NCI-H510A (cell line): ENCODE measurements at places on chromosomes 1 and 21.

GRCh38 chr1:204031098-204031710 is 41.7 kb upstream of the SOX13 start:
- DNase-seq, result no peak

DNA sequence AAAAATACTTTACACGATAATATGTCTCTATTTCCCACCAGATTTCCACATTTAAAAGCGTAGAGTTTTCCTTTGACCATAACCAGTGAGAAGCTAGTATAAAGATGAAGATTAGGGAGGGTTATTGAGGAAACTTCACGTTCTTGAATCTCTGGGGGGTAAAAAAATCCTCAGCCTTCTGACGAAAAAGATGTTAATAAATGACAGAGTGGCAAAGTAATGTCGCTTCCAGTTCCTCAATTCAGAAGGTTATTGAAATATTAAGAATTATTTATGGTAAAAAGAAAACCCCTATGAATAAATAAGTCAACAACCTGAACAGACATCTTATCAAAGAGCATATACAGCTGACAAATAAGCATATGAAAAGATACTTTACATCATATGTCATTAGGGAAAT is 241.0 kb downstream of the GPATCH2 start:
- no peak for DNase-seq

DNA sequence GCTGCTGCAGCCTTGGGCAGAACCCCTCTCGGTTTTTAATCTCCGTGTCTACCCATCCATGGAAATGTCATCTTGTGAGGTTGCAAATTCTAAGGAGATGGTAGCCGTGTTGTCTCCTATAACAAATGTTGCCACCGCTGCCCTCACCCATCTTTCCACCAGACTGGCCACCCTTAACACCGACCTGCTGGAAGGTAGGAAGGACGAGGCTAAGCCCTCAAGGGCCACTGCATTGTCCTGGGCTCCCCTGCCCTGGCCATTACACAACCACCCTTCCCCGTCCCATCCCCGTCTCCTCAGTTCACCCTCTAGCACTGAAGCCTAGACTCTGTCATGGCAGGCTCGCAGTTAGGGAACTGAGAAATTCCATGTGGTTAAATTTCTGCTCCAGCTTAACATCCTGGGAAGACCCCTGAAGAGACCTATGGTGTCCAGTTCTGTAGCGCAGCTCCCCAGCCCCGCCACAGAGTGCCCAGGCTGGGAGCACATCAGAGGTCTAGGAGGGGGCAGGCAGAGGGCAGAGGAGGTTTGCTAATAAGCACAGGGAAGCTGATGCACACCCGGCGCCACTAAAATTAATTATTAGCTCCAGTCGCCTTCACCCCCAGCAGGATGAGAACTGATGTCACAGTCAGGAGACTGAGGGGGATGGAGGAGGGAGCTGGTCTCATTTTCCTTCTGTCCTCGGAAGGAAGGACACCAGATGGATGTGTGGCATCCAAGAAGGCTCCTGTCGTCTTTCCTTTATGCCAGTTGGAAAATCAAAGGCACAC is 38.3 kb downstream of the STUM start:
- DNase-seq, result no peak

DNA sequence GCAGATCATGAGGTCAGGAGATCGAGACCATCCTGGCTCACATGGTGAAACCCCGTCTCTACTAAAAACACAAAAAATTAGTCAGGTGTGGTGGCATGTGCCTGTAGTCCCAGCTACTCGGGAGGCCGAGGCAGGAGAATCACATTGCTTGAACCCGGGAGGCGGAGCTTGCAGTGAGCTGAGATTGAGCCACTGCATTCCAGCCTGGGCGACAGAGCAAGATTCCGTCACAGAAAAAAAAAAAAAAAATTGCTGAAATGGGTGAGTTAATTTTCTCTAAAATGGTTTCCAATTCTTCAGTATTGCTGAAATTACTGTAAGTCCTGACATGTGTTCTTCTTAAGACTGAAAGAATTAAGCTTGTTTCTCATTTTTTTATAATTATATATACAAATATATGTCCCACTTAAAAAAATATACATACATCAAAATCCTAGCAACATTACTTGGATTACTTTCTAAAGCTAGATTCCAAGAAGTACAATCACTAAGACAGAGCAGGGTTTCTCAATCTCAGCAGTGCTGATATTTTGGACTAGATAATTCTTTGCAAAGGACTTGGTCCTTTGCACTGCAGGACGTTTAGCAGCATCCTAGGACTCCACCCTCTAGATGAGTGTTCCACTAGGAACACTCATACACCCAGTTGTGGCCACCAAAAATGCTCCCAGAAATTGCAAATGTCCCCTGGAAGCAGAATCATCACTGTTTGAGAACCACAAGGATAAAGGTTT is 24.8 kb downstream of the ZNHIT6 start:
- DNase-seq, result no peak

DNA sequence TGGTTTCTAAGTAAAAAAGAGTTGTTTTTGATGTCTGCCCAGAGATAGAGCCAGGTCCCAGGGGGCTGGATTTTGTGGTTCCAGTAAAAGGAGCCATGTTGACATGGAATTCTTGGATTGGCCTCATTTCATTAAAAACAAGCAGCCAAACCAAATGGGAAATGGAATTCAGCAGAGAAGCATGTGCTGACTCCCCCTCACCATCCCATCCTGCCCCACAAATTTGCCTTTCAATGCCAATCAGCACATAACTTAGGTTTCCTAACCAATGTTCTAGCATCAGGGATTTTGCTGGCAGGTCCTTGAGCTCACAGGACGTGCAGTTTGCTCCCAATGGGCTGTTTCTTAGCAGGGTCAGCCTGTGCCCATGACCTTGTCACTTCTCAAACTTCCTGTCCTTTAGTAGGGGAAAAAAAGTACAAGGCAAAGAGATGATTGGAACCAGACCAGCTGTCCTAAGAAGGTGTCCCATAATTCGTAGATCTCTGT is 101.5 kb upstream of the GADD45A start:
- no peak for DNase-seq

GRCh38 chr1:203406446-203407045 is 55.6 kb upstream of the FMOD start:
- DNase-seq, result no peak

GRCh38 chr1:40651138-40651857 is 14.2 kb downstream of the RIMS3 start:
- no peak for DNase-seq

DNA sequence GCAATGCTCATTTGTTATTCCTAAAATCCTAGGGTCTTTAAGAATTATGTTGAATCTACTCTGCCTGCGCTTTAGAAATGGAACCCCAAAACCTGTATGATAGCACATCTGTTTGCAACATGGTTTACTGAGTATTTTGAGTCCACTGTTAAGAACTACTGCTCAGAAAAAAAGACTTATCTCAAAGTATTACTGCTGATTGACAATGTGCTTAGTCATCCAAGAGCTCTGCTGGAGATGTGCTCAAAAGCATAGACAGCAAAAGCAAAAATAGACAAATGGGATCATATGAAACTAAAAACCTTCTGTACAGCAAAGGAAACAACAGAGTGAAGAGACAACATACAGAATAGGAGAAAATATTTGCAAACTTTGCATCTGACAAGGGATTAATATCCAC is 107.0 kb downstream of the CTH start:
- DNase-seq, result no peak

GRCh38 chr1:50593515-50593914 is 170.3 kb upstream of the DMRTA2 start:
- no peak for DNase-seq

GRCh38 chr1:182281541-182281940 is 110.0 kb downstream of the GLUL start:
- DNase-seq, result no peak

DNA sequence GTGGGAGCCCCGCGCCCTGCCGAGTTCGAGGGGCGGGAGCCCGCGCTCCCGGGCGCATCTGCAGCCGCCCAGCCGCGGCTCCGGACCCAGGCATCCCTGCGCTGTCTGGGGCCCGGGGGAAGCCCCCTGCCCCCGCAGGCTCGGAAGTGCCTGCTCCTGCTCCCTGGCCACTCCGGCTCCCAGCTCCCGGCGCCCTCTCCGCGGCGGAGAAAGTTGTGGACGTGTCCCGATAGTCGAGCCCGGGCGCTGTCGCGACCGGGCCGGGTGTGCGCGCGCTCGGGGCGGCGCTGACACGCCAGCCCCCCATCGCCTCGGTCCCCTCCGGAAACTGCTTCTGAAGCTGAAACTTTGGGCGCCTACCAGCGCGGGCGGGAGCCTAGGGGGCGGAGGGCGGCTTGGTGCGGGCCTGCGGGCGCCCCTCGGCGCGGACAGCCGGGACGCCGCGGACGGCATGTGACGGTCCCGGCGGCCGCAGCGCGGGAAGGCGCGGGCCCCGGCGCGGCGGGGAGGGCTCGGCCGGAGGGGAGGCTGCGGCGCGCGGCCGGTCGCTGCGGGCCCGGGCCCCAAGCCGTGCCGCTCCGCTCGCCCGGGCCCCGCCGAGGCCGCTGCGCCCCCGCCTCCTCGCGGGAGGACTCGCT is 515 bp downstream of the MAN1C1 start:
- no peak for DNase-seq

- no peak for DNase-seq
Measured at GRCh38 chr1:216044538-216044937, 378.7 kb downstream of the USH2A start.

DNA sequence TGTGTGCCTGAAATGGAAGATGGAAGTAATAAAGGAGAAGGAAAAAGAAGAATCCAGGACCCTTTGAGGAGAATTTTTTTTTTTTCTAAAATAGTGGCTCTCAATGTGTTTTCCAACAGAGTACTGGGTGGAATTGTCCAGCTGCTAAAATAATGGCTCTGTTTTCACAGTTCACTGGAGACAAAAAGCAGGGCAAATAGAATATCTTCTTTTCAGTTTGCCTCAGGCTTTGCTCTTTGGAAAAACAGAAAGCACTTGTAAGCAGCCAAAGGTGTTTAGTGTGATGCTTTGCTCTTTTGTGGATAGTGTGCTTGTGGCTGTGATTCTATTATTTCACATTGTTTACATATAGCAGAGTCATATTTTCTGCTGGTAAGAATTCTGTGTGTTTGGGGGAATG is 77.4 kb upstream of the MROH9 start:
- DNase-seq, result no peak

DNA sequence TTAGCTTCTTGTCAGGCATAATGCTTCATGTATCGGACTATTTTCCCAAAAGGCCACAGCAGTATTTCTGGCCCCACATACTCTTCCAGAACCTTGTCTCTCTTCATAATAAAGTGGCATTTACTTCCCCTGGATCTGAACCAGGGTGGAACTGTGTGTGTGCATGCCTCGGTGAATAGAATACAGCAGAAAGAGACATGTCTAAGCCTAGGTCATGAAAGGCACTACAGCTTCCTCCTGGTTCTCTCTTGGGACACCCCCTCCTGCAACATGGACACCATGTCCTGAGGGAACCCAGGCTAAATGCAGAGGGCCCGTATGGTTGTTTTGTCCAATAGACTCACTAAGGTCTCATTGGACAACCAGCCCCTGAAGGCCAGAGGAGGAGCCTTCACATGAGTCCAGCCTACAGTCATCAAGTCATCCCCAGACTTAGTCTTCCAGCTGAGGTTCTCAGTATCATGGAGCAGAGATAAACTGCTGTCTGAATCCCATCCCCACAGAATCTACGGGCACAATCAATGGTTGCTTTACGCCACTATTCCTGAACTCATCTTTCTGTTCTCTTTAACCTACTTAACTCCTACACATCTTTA is 35.0 kb downstream of the USP24 start:
- no peak for DNase-seq

DNA sequence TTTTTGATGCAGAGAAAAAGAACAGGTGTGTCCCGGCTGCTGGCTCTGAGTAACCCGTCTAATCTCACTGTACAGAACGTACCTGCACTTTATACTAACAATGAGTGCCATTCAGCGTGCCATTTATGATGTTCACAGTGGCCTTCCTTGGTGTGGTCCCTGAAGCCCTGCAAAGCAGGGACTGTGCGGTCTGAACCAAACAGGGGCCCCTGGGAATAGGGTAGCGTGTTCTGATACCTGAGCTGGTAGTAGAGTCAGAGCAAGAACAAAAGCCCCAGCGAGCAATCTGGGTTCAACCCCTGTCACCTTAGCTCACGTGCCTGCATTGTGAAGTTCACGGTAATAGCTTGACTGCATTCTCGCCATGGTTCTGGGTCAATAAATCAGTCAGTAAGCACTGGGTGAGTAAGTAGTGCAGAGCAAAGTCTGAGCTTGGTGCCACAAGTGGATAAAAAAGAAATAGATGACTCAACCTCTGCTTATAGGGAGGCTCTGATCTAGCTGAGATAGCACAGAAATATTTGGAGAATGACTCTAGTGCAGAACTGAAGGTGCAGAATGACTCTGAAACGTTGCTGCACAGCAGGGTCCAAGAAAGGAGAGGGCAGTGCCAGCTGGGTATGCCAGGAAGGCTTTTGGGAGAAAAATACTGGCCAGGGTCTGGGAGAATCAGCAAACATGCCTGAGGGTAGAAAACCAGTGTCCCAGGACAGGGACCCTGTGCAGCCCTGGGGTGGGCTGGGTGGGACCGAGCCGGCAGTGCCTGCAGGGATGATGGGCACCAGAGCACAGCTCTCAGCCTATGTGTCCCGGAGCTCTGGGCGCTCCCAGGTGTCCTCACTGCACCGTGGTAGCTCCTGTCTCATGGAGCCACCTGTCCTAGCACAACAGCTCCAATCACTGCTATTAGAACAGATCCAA is 125.9 kb downstream of the RHOU start:
- DNase-seq, result no peak

- DNase-seq, result no peak
Measured at GRCh38 chr1:208248991-208249696, 5.0 kb upstream of the PLXNA2 start.

- DNase-seq, result no peak
Measured at GRCh38 chr21:15353546-15353945, 288.7 kb upstream of the NRIP1 start.

DNA sequence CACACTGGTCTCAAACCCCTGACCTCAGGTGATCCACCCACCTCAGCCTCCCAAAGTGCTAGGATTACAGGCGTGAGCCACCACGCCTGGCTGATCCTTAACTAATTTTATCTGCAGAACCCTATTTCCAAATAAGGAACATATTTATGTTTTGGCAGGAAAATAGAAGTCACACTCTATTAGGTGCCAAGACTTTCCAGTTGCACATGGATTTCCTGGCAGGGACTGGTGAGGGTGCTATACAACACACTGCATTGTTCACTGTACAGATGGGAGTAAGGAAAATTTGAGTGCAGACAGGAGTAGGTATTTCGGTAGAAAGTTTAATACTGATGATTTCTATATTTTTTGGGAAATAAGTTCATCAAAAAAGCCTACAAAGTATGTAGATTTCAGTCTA is 605.3 kb upstream of the B3GALT2 start:
- DNase-seq, result no peak

DNA sequence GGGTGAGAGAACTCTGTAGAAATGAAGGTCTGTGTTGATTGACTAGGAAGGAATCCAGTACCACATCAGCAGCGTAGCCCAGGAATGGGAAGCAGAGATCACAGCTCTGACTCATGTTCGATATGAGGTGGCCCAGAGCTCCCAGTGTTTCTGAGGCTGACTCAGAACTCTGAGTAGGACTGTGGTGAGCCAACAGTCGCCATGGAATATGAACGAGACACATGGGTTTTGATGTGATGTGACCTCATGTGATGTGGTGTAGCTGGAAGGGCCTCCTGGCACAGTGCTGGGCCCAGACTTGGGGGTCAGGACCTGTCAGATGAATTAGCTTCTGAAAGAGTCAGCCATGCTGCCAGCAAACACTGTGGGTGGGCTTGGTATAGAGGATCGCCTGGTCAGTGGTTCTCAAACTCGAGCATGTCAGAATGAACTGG is 237.0 kb downstream of the MRPL39 start:
- DNase-seq, result no peak

- DNase-seq, result no peak
Measured at GRCh38 chr1:27388337-27389005, 4.0 kb upstream of the GPR3 start.

GRCh38 chr1:101406681-101407080 is 169.9 kb downstream of the S1PR1 start:
- no peak for DNase-seq

- no peak for DNase-seq
Measured at GRCh38 chr21:18960306-18960705, 556.7 kb upstream of the TMPRSS15 start.
